Omental fat pad (tissue), 4 donors: ENCODE measurements at places on chromosomes 7 and 10.

- no peak for DNase-seq
These were observed 19.5 kb upstream of the PNLIP start for GRCh38 chr10:116526219-116526618.

- DNase-seq = no peak
These were observed 206.5 kb upstream of the ZWINT start for GRCh38 chr10:56567580-56567979.

DNA sequence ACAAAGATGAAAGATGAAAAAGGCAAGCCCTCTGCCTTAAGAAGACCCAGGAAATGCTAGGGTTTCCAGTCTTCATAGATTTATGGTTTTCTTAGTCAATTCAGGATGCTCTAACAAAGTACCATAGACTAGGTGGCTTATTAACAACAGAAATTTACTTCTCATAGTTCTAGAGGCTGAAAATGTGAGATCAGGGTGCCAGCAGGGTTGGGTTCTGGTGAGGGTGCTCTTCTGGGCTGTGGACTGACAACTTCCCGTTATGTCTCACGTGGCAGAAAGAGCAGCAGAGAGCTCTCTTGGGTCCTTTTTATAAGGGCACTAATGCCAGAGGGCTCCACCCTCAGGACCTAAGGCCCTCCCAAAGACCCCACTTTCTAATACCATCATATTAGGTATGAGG is 23.7 kb downstream of the ELMO1 start:
- no peak for DNase-seq

GRCh38 chr10:99325281-99325680 is 3.9 kb upstream of the CNNM1 start:
- no peak for DNase-seq

- DNase-seq = no peak
These were observed 69.7 kb downstream of the MRC1 start for GRCh38 chr10:17878896-17879295.

GRCh38 chr10:27838361-27838760 is 92.7 kb upstream of the MKX start:
- DNase-seq = no peak

DNA sequence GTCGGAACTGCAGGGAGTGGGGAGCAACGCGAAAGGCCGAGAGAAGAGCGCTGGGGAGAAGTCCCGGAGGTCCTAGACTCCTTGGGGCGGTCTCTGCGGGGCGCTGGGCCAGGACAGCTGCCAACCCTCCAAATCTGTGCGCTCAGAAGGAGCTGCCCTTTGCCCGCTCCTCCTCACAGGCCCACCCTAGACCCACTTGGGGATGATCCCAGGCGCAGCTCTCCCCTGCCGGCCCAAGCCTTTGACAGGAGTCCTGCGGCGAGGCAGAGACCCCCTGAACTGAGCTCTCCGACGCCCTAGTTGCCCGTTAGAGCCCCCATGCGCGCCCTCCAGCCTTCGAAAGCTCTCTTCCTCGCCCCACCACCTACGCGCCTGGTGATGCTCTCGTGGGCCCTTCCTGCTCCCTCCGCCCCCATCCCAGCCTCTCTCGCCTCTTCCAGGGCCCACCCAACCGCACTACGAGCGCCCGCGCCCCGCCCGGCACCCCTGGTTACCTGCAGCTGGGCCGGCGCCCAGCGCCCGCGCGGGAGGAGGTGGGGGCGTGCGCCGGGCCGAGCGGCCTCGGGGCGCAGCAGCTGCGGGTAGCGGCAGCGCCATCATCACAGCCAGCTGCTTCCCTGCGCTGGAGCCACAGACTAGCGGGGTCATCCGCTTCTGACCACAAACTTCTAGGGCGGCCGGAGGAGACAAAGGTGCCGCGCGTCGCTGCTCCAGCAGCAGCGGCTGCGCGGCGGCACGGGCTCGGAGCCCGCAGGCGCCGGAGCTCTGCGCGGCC is 353.4 kb downstream of the DNAJB6 start:
- no peak for DNase-seq

GRCh38 chr7:121075952-121076349 is 87.4 kb downstream of the CPED1 start:
- DNase-seq = no peak

DNA sequence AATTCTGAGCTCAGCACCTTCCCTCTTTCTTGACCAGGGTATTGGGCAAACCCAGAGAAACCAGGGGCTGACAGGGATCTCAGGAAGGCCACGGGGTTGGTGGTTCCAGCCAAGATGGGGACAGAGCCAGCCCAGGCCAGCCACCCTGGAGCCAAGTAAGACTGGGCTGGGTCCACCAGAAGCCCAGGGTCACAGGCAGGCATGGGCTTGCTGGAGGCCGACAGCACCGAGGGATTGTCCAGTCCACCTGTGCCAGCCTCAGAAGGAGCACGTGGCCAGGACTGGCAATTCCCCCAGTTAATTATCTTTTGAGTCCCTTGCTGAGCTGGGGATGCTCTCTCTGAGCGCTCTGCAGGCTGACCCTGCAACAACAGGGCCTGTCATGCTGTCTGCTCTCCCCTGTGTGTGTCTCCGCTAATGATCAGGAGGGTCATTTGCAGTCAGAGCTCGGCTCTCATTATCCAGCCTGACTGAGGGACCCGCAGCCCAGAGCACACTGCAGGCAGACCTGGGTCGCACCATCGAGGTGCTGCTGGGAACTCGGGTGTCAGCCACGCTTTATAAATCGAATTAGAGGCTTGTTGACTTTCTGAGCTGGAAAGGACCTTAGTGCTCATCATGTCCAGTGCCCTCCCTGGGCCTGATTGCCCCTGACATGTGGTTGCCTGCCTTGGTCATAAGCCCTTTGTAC is 69.5 kb upstream of the PPIF start:
- no peak for DNase-seq

- DNase-seq = no peak
These were observed 22.7 kb downstream of the ZNF22 start for GRCh38 chr10:45023426-45023825.

DNA sequence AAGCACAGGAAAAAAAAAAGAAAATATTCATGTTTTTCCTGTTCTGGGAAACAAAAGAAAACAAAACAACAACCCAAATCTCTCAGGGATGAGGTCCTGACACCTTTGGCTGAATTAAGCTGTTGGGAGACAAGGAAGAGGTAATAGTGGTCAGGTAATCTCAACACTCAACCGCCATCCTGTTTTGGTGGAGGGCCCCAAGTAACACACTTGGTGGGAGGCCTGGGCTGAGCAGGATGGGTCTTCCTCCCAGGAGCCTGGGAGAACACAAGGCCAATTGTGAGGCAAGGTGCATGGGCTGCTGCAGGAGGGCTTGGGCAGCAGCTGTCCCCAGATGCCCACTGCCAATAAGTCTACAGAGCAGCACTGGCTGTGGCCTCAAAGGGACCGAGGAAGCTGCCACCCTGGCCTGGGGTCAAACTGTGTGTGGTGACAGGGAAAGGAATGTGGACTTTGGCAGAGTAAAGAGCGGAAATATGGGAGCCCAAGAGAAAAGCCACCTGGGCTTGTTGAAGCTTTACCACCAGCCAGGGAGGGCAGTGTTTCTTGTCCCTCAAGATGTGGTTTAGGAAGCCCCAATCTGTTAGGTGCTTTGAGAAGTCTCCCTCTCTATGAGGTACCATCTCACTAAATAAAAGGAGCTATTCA is 93.5 kb upstream of the SLC25A13 start:
- no peak for DNase-seq

DNA sequence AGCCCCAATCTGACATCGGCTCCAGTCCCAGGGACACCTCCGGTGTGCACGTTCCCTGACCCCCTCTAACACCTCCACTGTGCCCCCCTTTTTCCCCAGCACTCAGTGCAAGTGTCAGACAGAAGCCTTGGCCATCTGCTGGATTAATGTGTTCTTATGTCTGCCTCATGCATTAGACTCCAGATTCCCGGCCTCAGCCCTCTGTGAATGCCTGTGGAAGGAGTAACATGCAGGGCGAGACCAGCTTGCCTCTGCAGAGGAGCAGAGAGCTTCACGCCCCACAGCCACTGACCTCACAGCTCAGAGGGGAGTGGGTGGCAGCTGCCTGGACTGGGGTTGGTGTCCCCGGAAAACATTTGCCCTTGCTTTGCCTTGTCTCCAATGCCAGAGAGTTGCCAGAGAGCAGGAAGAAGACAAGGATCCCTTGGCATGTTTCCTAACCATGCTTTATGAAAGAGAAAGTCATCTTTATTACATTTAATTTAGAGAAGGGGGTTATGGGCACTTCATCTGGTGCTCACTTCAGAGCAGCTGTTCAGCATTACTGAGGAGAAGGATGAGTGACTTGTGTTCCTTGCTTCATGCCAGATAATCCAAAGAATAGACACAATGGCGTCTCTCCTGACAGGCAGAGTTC is 91.6 kb upstream of the CXCL12 start:
- no peak for DNase-seq

DNA sequence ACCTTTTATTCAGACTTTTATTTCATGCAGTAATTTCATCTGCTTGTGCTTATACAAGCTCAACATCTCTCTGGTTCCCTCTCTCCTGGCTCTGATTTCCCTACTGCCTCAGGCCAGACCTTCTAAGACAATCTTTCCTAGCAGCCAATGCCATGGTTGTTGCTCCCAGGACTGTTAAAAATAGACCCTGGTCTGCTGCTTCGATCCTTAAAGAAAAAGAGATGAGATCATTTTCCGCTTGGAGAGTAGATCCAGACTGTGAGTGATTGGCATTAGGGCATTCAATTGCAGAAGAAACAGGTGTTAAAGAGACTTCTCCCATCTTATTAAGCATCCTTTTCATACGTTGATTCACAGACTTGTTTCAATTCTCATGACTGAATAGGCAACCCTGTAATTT is 68.4 kb upstream of the ITGB1 start:
- DNase-seq = no peak

DNA sequence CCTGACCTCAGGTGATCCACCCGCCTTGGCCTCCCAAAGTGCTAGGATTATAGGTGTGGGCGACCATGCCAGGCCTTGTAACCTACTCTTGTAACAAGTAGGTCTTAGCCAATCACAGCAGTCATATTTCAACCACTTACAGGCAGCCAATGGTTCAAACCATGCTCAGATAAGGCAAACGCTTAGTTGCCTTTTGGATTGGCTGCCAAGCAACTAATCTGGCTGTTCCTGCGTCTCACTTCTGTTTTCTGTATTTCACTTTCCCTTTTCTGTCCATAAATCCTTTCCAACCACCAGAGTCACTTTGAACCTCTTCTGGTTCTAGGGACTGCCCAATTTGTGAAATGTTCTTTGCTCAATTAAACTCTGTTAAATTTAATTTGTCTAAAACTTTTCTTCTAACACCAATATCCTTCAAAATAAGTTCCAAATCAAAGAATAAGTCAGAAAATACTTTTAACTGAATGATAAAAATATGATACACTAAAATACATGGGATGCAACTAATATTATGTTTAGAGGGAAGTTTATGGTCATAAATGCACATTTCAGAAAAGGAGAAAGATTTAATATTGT is 19.1 kb upstream of the PRF1 start:
- no peak for DNase-seq

- no peak for DNase-seq
These were observed 568.7 kb upstream of the LRRN3 start for GRCh38 chr7:110522061-110522760.

DNA sequence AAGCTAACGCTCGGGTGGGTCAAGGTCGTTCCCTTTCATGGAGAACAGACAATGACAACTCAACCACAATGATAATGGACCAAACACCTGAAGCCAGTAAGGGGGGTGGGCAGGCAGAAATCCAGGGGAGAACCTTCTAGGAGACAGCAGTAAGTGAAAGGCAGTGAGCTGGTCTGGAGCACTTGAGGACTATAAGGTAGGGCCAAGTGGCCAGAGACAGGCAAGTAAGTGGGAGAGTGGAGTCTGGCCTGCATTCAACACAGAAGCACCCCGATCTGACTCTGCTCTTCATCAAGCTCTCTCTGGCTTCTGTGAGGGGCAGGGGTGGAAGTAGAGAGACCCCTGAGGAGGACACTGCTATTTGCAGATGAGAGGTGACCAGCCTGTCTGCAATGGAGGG is 7.7 kb upstream of the IKZF1 start:
- DNase-seq = no peak

GRCh38 chr10:103552856-103553742 is 59.6 kb downstream of the NEURL1 start:
- DNase-seq = no peak

DNA sequence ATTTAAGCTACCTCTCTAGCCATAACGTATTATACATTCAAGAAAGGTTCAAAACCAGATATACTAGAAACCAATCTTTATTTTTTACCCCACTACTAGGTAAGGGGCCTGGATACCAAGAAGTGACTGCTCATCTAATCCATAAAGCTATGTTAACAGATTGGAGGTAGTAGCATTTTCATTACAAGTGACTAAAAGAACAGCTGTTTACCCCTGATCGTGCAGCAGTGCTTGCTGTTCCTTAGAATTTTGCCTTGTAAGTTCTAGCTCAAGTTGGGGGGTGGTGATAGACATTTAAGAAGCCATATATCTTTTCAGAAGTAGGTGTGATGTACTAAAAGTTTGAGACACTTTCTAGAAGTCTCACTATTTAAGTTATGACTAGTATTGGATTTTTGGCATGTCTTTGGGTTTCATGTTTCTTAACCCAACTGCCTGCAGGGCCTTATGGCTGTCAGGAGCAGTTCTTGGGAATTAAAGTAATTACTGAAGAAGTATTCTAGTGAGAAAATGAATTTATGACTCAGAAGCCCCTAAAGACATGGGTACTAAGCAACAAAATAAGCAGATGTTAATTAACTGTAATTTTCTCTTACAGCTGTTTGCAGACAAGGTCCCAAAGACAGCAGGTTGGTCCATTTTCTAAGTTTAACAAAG is 2.3 kb downstream of the PPIA start:
- DNase-seq = no peak

DNA sequence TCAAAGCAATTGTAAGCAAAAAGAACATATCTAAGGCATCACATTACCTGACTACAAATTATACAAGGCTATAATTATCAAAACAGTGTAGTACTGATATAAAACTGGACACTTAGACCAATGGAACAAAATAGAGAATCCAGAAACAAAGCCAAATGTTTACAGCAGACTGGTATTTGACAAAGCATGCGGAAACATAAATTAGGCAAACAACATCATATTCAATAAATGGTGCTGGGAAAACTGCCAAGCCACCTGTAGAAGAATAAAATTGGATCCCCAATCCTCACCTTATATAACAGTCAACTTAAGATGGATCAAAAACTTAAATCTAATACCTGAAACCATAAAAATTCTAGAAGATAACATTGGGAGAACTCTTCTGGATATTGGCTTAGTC is 240.8 kb upstream of the POM121L12 start:
- no peak for DNase-seq

DNA sequence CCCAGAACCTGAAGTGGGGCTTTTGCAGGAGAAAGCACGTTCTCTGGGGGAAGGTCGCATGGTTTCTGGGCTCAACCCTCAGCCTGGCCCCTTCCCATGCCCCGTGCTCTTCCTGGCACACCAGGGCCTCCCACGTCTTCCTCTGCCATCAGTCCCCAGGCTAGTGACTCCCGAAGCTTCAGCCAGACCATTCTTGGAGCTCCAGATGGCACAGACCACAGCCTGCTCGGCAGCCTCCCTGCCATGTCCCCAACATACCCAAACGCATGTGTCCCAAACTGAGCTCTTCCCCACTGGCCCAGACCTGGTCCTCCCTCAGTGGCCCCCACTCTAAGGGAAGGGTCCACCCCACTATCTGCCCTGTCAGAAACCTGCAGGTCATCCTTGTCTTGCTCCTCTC is 47.0 kb downstream of the CLRN3 start:
- no peak for DNase-seq
